Uterus (tissue), 4 donors: ENCODE measurements at places on chromosomes 2 and 18. TPM values are rescaled to one million over a fixed set of nuclear protein-coding genes. Genes with fewer than 3 reads are reported as not detected.

DNA sequence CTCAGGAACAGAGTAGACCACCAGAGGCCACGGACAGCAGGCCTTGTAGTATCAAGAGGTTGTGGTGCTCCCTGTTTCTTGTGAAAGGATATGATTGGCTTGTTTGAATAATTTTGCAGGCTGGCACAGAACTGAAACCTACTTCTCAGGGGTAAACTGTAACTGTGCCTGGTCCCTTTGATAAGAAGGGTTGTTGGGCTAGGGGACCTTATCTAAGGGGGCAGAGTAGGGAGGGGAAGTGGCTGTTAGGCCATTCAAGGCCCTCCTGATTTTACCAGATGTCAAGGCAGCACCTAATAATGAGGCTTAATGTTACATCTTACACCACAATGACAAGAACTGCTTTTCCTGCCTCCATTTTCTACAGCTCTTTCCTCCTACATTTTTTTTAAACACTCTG, 45.6 kb downstream of the GPR39 start:
- DNase-seq: no peak

The FBXO41 gene
- 5.6 TPM for total RNA-seq

GRCh38 chr18:3791238-3791637, 341.3 kb downstream of the TGIF1 start:
- DNase-seq: no peak

The ANO7 gene
- 0.21 TPM for total RNA-seq

GRCh38 chr18:23165271-23166068, 30.2 kb downstream of the CABLES1 start:
- no peak for DNase-seq

- DNase-seq: no peak
These were observed 5.8 kb upstream of the LAPTM4A start for GRCh38 chr2:20057268-20057667.
